ENCODE measurements at places on chromosomes 13 and 19.

- ATAC-seq = no peak
These were observed 927.3 kb downstream of the DIAPH3 start for GRCh38 chr13:59236309-59236919.

- no peak for ATAC-seq
These were observed at the start of gene ADPRHL1 for GRCh38 chr13:113452942-113453901. TSS of gene ADPRHL1 (minus strand) at chr13:113453488. CDS start at chr13:113453437, 51 bp downstream.

DNA sequence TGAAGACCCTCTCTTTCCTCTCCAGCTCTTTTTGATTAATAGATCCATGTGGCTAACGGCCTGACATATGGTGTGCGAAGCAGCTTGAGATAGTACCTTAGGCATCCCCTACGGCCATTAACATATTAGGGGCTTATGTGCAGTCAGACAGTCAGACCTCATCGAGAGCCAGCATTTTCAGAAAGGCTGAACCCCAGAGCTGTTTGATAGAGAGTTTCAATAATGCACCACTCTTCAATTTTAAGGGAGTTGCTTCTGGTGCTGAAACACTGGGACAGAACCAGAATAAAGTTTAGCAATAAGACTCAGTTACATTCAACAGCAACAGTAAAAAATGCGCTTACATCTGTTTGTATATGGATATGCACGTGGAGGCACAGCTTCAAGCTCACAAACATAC is 10.8 kb downstream of the POU4F1 start:
- ATAC-seq = no peak

GRCh38 chr19:1262623-1263123 is 6.5 kb upstream of the CIRBP start:
- ATAC-seq = no peak

DNA sequence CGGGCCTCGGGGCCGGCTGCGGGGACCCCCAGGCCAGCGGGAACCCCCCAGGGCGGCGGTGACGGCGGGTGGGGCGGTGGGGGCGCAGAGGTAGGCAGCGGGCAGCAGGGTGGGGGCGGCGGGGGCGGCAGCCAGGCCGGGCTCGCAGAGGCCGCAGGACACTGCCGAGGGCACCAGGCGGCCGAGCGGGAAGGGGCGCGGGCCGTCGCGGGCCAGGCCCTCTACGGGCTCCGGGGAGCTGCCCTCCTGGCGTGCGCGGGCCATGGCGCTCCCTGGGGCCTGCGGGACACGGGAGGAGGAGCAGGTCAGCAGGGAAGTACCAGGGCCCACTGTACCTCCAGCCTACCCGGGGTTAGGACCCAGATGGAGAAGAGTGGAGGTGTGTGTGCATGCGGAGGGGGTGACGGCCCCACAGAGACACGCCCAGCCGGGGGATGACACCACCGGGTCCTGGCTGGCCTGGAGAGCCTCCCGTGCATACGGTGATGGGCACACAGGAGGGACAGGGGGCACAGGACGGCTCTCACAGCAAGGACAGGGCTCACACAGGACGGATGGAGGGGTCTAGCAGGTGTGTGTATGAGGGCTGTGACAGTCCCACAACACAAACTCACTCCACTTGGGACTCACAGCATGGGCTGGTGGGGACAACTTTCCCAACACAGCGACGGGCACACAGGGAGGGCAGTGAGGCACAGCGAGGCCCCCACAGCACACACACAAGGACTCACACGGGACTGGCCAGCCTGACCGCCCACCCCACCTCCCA is 2.6 kb downstream of the BBC3 start:
- peak; percentile 17 for ATAC-seq

DNA sequence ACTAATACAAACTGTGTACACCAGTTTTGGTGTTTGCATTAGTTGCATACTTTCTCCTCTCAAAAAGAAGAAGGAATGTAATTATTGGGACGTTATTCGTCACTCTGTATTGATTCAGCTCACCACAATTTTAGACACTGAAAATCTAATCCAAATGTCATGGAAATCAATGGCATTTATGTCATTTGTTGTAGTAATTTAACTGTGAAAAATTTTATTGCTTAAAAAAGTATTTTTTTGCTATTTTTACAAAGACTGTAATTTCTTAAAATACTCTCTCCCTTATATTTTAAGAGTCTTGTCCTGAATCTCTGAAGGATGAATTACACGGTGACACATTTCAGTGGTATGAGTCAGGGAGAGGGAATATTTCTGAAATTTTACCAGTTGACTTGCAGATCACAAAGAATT is 2117.6 kb downstream of the PCDH9 start:
- no peak for ATAC-seq

GRCh38 chr19:52536448-52536800 is 9.0 kb downstream of the ZNF808 start:
- peak; percentile 49 for ATAC-seq

GRCh38 chr13:48319531-48320398 is 16.2 kb downstream of the RB1 start:
- peak; percentile 45 for ATAC-seq

DNA sequence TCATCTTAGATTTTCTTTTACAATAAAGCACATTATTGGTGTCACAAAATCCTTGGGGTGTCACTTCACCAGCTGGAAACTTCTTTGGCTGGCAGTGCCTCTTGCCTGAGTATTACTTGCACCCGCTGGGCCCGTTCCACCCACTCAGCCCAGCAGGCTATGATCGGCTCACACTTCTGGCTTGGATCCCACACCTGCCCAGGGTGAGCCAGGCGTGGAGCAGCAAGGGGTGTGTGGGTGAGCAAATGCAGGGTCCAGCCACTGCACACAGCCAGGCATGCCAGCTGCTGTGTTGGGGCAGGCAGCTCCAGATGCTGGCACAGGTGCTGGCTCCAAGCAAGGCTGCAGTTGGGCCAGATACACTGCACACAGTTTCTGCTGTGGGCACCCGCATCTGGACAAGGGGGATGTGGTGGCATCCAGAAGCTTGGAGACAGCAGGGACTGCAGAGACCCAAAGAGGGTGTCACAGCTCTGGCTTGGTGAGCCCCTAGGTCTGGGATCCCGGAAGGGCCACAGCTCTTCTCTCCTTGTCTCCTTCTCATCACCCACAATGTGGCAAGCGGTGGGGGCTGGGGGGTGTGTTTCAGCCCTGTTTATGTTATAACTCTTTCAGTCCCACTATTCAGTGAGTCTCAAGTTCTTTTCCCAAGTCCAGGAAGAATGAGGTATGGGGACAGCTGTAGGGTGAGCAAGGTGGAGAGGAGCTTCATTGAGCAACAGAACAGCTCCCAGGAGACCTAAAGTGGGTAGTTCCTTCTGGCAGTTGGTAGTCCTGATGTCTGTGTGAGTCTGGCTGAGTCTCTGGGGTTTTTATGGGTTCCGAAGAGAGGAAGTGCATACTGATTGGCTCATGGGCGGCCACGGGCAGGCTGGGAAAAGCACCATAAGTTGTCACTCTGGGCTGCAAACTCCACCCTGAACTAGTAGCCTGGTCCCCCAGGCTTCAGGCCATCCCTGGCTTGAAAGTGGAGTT is 25.3 kb upstream of the TBC1D4 start:
- no peak for ATAC-seq

- ATAC-seq = no peak
These were observed 16.4 kb downstream of the CCDC124 start for GRCh38 chr19:17948931-17949930.

GRCh38 chr13:46855166-46855565 is 41.7 kb downstream of the HTR2A start:
- no peak for ATAC-seq

DNA sequence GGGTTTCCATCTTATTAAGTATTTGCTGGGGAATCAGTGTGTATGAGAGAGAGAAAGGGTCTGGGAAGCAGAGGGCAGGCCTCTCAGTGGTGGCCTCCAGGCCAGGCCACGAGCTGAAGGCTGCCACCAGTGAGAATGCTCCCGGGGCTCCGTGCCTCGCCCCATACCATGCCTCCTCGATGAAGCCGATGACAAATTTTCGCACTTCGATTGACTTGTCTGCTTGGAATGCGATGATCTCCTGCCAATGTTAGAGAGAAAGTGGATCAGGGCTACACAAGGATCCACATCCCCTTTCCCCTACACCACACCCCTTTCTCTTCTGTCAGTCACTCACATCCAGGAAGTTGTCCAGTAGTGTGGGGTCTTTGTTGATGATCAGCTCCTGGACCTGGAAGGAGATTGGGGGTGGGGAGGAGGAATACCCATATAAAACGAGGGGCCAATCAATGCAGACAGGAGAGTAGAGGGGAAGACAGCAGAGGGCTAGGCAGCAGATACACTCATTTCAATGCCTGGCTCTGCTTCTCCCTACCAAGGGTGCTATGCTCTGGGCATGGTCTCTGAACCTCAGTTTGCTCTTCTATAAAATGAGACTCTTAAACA is 10.7 kb downstream of the SYMPK start:
- ATAC-seq = no peak
